ENCODE measurements at places on chromosomes 7 and 10.

DNA sequence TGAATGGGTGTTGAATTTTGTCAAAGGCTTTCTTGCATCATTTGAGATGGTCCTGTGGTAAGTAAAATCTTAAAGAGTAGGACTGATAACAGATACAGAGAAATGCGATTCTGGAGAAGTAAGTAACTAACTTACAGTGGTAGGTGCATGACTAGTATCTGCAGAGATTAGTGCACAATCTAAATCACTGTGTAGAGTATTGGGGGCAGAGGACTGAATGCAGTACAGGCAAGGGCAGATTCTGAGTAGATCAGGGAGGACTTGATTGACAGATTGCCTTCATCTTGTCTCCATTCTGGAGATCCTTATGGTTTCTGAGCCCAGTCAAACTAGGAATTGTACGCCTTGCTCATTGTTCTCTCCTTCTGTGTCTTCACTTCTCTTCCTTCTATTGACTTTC is 736.0 kb downstream of the AUTS2 start:
- no peak for DNase-seq

DNA sequence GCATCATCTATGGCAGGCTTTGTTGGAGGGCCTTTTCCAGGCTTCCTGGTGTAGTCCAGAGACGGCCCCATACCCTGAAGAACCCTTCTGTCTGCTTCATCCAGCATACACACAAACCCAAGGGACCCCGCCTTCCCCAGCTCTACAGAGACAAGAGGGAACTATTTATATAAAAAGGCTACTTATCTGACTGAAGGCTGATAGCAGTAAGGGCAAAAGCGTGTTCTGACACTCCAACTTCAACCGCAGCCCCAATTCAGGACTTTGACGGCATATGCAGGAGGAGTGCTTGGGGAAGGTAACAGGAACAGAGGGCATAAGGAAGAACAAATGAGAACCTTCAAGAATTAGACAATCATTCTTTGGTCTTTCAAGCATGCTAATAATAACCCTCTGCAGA is 21.0 kb downstream of the GNA12 start:
- DNase-seq, result no peak

GRCh38 chr10:58467931-58468635 is 44.6 kb upstream of the BICC1 start:
- DNase-seq, result no peak

GRCh38 chr10:131081786-131082185 is 229.7 kb downstream of the TCERG1L start:
- DNase-seq, result no peak

- DNase-seq, result no peak
Observed at GRCh38 chr10:112027731-112028280, 155.8 kb downstream of the GPAM start.

- DNase-seq, result peak; percentile 4
Observed at GRCh38 chr10:127318396-127318795, 122.0 kb upstream of the INSYN2A start.
